GM12892 (cell line): ENCODE measurements at places on chromosomes 4 and X.
A peak's percentile ranks its signal among the peaks of the same experiment; 100 is the strongest.

DNA sequence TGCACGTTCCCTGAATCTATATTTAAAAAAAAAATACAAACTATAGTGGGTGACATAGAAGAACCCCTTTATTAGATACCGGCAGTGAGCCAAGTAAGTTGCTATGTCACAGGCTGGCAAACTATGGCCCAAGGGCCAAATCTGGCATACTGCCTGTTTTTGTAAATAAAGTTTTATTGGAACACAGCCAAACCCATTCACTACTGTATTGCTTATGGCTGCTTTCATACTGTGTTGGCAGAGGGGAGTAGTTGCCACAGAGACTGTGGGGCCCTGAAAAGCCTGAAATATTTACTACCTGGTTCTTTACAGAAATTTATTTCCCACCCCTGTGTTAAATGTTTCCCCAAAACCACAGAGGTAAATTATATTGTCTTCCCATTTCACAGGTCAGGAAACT lies 71.2 kb upstream of the EGFL6 start:
- no peak for DNase-seq

- DNase-seq = no peak
These were observed 216.6 kb downstream of the KDR start for GRCh38 chr4:54908763-54909162.

- DNase-seq = peak; percentile 39
These were observed 2.7 kb upstream of the BMX start for GRCh38 chrX:15497865-15498264.

- DNase-seq = no peak
These were observed 2.1 kb downstream of the COPS4 start for GRCh38 chr4:83036991-83037665.

GRCh38 chr4:1637580-1638271 lies 46.4 kb downstream of the FAM53A start:
- no peak for DNase-seq

DNA sequence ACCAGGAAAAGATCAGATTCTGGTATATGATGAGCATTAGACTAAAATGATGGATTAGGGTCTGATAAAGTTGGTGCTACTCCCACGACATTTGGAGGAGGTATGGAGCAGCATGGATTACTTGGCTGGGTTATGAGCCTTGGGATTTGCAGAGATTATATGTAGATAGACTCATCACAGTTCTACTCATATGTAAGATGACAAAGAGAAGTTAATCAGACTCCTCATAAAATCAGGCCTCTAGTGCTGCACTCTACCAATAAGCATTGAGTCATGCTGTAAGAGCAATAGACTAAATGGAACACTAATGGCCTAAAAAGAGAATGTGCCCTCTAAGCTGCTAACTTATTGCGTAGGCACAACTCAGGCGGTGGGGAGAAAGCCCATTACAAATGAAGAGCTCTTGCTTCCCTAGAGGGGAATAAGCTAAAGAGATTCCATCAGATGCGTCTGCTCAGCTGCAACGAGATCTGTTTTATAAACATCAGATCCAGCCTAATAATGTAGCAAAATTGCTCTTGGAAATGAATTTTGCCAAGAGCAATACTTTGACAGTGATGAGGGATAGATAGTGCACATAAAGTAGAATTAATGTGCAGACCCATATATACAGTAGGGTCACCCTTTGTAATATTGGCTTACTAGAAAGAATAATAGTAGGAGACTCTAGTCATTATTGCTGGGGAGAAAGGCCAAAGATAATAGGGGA lies 17.5 kb downstream of the LIAS start:
- DNase-seq = no peak

DNA sequence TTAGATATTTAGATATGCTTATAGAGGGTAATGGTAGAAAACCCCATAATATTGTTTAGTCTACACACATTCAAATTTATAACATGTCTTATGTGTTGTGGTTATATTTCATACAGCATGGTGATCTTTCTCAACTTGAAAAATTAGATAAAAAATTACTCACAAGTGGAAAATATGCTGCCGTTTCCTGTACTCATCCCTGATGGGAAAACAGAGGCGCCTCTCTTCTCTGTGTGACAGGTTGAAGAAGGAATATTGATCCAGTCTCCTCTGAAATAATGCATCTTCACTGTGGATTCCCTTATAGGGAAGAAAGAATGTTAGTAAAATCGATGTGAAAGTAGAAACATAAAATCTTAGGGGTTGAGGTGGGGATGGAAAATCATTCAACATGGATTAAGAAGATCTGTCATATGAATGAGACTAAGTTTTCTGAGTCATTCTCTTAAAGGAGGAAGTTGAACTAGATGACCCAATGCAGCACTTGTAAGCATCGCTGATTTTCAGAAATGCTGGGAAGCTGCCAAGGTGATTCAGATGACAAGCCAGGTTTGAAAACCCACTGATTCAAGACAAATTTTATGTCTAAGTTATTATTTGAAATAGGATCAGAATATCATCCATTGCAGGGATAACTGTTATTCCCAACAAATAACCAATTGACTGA lies 70.7 kb downstream of the ANKRD50 start:
- DNase-seq = no peak
